ENCODE measurements at places on chromosomes 13 and 19. TPM values are rescaled to one million over a fixed set of nuclear protein-coding genes. Genes with fewer than 3 reads are reported as not detected.

Gene HTR2A
- not detected for total RNA-seq

Gene RGL3
- 17.9 TPM for total RNA-seq

Gene CLDND2
- 0.64 TPM for total RNA-seq

Gene CDC42EP5
- 6.6 TPM for total RNA-seq

Gene ZNF442
- total RNA-seq: 0.53 TPM

Gene ADPRHL1
- total RNA-seq: 2.3 TPM

Gene URAD
- not detected for total RNA-seq

Gene STOML3
- 0.13 TPM for total RNA-seq

Gene KIR2DL3
- total RNA-seq: not detected

Gene NALCN
- 1.5 TPM for total RNA-seq

Gene FBXL12
- 35.0 TPM for total RNA-seq

Gene GIPC3
- total RNA-seq: not detected
